ENCODE measurements at places on chromosomes 6 and 20.

DNA sequence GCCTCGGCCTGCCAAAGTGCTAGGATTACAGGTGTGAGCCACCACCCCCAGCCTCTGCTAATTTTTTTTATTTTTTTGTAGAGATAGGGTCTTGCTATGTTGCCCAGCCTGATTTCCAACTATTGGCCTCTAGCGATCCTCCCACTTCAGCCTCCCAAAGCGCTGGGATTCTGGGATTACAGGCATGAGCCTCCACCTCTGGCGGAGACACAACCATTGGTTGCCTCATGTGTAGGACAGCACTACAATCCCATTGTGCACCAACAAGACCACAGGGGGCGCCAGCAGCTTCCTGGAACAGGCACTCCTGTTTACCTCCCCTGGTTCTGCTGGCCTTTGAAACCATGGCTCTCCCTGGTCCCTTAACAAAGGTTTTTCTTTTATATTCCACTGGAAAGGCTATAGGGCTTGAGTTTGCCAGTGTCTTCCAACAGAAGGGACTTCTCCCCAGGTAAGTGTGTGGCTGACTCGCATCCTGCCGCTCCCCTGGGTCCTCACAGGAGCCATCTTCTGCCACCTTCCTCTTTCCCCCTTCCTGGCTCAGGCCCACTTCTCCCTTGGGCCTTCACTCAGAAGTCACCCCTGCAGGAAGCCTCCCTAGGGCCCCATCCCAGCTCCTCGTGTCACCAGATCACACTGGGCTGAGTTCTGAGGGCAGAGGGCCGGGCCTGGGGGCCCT, 39.2 kb upstream of the TLDC2 start:
- peak; percentile 74 for DNase-seq

GRCh38 chr20:347317-347639, 367 bp downstream of the NRSN2 start:
- no peak for DNase-seq

- DNase-seq: peak; percentile 60
Measured at GRCh38 chr20:32752458-32753250, 9.4 kb upstream of the COMMD7 start.

- DNase-seq: no peak
Measured at GRCh38 chr6:159080217-159080976, 35.6 kb upstream of the TAGAP start.

- DNase-seq: peak; percentile 35
Measured at GRCh38 chr6:106609699-106610098, 19.6 kb downstream of the RTN4IP1 start.

DNA sequence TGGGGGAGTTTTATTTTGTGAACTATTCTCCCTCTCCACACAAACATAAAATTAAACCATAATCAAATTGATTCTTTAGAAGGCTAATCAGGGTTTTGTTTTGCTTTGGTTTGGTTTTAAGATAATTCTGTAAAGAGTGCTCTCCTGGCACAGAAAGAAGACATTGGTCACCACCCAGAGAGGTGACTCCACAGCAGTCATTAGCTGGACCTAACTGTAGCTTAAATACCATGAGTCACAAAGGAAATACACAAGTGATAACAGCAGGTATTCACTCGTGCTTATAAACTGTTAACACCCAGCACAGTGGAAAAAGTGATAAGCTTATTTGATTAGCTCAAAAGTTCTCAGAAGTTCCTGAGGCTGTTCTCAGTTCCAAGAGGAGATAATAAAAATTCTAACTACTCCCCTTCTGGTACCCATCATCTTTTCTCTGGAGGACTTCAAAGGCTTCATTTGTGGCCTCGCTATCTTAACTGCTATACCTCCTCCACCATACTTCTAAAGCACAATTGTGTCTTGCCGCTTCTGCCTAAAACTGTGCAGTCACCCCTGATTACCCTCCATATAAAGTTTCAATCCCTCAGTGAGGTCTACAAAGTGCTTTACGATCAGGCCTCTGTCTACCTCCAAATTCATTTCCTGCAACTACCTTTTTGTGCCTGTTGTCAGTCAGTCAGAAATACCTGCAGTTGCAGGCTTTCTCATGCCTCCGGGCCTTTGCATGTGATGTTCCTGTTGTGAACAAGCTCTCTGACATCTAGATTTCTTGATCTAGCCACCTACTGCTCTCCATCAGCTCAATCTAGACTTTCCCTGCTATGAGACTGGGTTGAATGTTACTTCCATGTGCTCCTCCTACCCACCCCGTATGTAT, 201.1 kb downstream of the SAMD5 start:
- no peak for DNase-seq

- DNase-seq: no peak
Measured at GRCh38 chr6:315921-316752, 23.9 kb downstream of the DUSP22 start.

DNA sequence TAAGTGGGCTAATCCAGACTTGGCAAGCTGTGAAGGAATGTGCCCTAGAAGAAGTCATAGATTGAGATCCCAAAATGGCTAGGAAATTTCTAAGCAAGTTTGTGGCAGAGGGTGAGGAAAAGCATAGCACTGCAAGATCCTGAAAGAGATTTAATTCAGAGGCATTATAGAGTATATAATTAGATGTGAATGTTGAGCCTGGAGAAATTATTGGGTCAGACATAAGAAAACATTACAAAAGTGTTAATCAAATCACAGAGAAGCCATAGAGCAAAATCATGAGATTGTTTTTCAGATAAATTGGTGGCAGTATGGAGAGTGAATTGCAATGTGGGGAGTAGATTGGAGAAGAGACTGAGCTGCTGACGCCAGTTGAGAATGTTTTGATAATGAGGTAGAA, 90.0 kb downstream of the CD2AP start:
- no peak for DNase-seq

DNA sequence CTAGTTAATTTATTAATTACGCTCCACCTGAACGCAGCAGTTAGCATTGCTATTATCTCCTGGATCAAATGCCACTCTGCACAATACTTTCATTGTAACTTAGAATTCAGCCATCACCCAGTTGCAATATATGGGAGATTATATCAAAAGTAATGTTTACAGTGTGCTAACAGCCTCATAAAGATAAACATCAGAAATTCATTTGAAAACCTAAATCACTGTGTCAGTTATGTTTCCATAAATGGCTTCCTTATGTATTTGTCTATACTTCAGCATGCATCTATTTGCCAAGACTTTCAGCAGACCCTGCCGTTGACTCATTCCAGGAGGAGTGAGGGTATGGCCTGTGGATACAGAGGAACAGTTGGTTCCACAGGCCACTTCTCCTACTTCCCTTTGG, 300.1 kb downstream of the TFAP2B start:
- DNase-seq: no peak
